ENCODE measurements at places on chromosomes 5 and 9.

DNA sequence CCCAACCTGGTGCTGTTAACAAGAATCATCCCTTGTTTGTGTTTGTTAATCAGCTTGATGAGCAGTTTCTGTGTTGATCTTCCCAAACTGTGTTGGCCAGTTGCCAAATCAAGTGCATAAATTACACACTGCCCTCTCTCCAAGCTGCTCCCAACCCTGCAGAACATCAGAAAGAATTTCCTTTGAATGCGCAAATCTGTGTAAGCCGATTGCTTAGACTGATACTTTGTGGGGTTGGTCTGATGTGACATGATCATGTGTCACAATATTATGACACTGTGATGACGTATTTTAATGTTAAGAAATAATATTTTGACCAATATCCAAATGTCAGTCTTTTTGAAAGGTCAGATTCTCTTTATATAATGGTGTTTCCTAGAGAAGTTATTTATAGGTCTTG, 766.4 kb upstream of the WWC1 start:
- no peak for DNase-seq

GRCh38 chr9:82922686-82923085, 140.3 kb downstream of the RASEF start:
- no peak for DNase-seq

- no peak for DNase-seq
Observed at GRCh38 chr5:132013006-132013689, 1.7 kb upstream of the ACSL6 start.

DNA sequence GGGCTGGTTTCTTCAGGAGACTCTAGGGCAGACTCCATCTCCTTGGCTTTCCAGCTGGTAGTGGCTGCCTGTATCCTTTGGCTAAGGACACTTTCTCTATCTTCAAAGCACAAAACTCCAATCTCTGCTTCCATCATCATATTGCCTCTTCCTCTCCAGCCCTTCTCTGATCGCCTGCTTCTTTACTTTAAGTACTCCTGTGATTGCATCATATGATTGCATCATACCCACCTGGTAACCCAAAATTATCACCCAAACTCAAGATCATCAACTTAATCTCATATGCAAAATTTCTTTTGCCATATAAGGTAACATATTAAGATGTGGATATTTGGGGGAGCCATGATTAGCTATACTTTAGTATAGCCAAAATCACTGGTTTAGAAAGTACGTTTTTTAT, 1092.6 kb upstream of the CDH6 start:
- no peak for DNase-seq

Data from EH (cell line).